Mesenteric fat pad (tissue), 1 donor: ENCODE measurements at places on chromosomes 2 and 18. TPM values are rescaled to one million over a fixed set of nuclear protein-coding genes. Genes with fewer than 3 reads are reported as not detected.

ANO7 gene
- total RNA-seq = 1.7 TPM

POTEC gene
- total RNA-seq = not detected

MARCO gene
- total RNA-seq = 92.5 TPM

CASP10 gene
- total RNA-seq = 10.7 TPM

TCF23 gene
- 0.48 TPM for total RNA-seq

- no peak for DNase-seq
These were observed 348.0 kb downstream of the GPD2 start for GRCh38 chr2:156784020-156784701.

- DNase-seq = no peak
These were observed 216.1 kb downstream of the ZNF804A start for GRCh38 chr2:184814421-184814820.

DNA sequence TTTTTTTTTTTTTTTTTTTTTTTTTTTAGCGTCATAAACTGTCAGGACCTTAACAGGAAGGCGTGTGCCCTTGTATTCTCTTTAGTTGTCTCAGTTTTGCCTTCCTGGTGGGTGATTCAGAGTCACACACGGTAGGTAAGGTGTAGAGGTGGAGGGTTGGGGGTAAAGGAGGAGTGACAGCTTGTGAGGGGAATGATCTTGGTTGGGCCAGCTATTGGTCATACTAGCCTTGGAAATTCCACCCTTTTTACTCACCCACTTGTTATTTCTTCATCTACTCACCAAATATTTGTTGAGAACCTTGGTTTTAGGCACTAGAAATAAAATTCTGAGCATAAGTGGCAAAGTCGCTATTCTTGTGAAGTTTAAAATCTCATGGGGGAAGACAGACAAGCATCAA is 22.2 kb downstream of the SMIM21 start:
- no peak for DNase-seq
